ENCODE measurements at places on chromosomes 16 and 17. TPM values are rescaled to one million over a fixed set of nuclear protein-coding genes. Genes with fewer than 3 reads are reported as not detected.

DNA sequence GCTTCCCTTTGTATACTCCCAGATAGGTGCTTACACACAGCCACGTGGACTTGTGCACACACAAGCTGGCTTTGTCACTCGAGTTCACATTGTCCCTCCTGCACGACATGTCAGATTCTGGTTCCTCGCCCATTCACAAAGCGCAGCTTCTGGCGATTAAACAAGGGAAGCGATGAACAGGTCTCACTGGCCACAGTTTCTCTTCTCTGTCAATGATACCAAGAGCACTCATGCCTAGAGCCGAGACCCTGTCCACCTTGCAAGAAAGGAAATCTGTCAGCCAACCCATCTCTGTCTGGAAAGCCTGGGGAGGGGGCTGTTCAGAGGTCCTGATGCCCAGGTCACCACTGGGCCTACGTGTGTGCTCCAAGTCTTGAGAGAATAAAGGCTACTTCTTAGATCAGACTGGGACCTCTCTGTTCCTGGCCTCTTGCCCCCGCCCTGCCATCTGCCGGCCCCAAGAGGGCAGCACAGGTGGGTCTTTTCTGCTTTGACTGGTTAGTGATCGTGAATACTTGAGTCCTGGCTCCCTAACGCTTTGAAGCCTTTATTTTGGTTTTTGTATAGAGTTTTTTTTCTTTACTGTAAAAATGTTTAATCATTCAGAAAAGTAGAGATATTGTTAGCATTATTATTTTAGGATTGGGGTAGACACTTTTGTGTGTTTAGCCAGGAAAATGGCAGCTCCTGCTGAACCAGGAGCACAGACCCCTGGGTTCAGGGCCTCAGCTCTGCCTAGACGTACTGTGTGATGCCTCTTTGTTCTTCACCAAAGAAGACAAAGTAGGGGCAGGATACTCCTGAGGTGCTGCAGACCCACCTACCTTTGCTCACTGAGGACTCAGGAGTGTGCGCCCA is 104.7 kb downstream of the MRM1 start:
- H3K36me3 ChIP-seq, result no peaks in the 10 kb centered on the region
- H3K27ac ChIP-seq, result no peak overlapping the region
- peaks cover 2% of the 10 kb centered on the region for H3K27me3 ChIP-seq
- H3K4me1 ChIP-seq, result no peaks in the 10 kb centered on the region
- DNase-seq, result peak; percentile 18

- H3K27ac ChIP-seq, result no peak overlapping the region
- H3K36me3 ChIP-seq, result no peaks in the 10 kb centered on the region
- DNase-seq, result peak; percentile 21
- H3K27me3 ChIP-seq, result no peaks in the 10 kb centered on the region
- peaks cover 6% of the 10 kb centered on the region for H3K4me1 ChIP-seq
Observed at GRCh38 chr16:57045694-57046381, 46.5 kb upstream of the CPNE2 start.

KRT17 gene
- total RNA-seq, result not detected

TEKT1 gene
- not detected for total RNA-seq

- H3K27ac ChIP-seq, result no peak overlapping the region
- H3K4me3 ChIP-seq, result no peak overlapping the region
- no peaks in the 10 kb centered on the region for H3K4me1 ChIP-seq
- no peak for DNase-seq
Observed at GRCh38 chr16:79628988-79629387, 28.5 kb upstream of the MAF start.

GCGR gene
- total RNA-seq, result not detected

GRCh38 chr17:75834279-75834920 is 9.8 kb downstream of the UNC13D start:
- H3K27me3 ChIP-seq, result no peaks in the 10 kb centered on the region
- 0 out of 2 replicates have a peak, but pooled peaks cover 3% of the 10 kb centered on the region for H3K4me1 ChIP-seq
- no peaks in the 10 kb centered on the region for H3K36me3 ChIP-seq
- DNase-seq, result no peak

- no peaks in the 10 kb centered on the region for H3K27me3 ChIP-seq
- H3K4me1 ChIP-seq, result no peaks in the 10 kb centered on the region
Observed at GRCh38 chr16:53895851-53896250, 191.9 kb downstream of the FTO start.

DNA sequence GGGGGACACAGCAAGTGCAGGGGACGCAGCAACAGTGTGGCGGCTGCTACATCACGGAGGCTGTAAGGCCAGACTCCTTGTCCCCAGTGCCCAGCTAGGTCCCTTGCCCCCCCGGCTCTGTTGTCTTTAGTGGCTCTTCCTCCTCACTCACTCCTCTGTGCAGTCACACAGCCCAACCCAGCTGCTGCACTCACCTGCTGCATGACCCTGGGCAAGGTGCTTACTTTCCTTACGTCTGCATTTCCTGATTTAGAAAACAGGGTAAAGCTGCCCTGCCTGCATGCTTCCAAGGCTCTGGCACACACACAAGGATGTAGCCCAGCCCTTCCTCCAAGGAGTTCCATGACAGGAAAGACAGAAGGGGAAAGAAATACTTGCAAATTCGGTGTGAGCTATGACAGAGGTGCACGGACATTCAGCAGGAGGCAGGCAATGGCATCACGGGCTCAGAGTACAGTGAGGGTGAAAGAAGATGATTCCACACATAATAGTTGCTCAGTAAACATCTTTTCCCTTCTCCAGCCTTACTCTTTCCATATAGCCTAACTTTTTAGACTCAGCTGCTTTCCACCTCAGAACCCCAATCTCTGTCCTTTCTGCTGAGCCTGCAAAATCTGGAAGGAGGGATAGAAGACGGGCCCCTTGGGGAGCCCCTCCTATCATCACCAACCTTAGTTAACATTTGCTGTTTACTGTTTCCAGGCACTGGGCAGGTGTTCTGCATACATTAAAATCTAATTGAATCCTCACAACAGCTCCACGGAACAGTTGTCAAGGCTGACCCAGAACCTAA is 150.9 kb downstream of the MRM1 start:
- no peak for DNase-seq
- H3K4me1 ChIP-seq, result peaks cover 6% of the 10 kb centered on the region
- peaks cover 21% of the 10 kb centered on the region for H3K27me3 ChIP-seq
- no peak overlapping the region for H3K27ac ChIP-seq

DNA sequence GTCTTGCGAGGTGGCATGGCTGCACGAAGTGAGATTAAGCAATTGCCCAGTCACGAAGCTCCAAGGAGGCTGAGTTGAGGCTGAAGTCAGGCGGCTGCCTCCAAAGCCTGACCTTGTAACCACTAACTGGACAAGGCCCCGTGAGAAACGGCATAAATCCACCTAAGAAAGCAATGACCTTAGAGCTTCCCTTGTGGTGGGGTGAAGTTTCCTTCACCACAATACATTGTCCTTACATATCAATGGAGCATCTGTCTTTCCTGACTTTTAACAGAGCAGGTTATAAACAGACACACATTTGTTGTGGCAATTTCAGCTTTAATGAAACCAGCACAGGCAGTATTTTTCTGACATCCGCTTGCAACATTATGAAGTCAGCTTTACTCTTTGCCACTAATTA is 2.5 kb upstream of the MED9 start:
- no peaks in the 10 kb centered on the region for H3K36me3 ChIP-seq
- no peak for DNase-seq
- no peak overlapping the region for H3K4me3 ChIP-seq
- H3K27ac ChIP-seq, result no peak overlapping the region
- peaks cover 27% of the 10 kb centered on the region for H3K27me3 ChIP-seq

- H3K27me3 ChIP-seq, result no peaks in the 10 kb centered on the region
- DNase-seq, result no peak
- H3K4me3 ChIP-seq, result no peak overlapping the region
- no peaks in the 10 kb centered on the region for H3K36me3 ChIP-seq
- no peaks in the 10 kb centered on the region for H3K4me1 ChIP-seq
- H3K27ac ChIP-seq, result no peak overlapping the region
Observed at GRCh38 chr16:64830653-64831052, 291.2 kb downstream of the CDH11 start.

DNA sequence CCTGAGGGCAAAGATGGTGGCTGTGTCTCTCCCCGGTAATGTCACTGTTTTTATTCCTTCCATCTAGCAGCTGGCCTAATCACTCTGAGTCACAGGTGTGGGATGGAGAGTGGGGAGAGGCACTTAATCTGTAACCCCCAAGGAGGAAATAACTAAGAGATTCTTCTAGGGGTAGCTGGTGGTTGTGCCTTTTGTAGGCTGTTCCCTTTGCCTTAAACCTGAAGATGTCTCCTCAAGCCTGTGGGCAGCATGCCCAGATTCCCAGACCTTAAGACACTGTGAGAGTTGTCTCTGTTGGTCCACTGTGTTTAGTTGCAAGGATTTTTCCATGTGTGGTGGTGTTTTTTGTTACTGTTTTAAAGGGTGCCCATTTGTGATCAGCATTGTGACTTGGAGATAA is 5.5 kb upstream of the RAPGEFL1 start:
- no peaks in the 10 kb centered on the region for H3K27me3 ChIP-seq
- DNase-seq, result no peak
- H3K4me3 ChIP-seq, result no peak overlapping the region
- H3K36me3 ChIP-seq, result peaks cover 53% of the 10 kb centered on the region

TNP2 gene
- total RNA-seq, result not detected

GRCh38 chr17:27207073-27207513 is 86.8 kb upstream of the WSB1 start:
- H3K27me3 ChIP-seq, result no peaks in the 10 kb centered on the region
- H3K4me3 ChIP-seq, result no peak overlapping the region
- peaks cover 5% of the 10 kb centered on the region for H3K4me1 ChIP-seq
- DNase-seq, result peak; percentile 22
- no peak overlapping the region for H3K27ac ChIP-seq

SALL1 gene
- total RNA-seq, result not detected

DNA sequence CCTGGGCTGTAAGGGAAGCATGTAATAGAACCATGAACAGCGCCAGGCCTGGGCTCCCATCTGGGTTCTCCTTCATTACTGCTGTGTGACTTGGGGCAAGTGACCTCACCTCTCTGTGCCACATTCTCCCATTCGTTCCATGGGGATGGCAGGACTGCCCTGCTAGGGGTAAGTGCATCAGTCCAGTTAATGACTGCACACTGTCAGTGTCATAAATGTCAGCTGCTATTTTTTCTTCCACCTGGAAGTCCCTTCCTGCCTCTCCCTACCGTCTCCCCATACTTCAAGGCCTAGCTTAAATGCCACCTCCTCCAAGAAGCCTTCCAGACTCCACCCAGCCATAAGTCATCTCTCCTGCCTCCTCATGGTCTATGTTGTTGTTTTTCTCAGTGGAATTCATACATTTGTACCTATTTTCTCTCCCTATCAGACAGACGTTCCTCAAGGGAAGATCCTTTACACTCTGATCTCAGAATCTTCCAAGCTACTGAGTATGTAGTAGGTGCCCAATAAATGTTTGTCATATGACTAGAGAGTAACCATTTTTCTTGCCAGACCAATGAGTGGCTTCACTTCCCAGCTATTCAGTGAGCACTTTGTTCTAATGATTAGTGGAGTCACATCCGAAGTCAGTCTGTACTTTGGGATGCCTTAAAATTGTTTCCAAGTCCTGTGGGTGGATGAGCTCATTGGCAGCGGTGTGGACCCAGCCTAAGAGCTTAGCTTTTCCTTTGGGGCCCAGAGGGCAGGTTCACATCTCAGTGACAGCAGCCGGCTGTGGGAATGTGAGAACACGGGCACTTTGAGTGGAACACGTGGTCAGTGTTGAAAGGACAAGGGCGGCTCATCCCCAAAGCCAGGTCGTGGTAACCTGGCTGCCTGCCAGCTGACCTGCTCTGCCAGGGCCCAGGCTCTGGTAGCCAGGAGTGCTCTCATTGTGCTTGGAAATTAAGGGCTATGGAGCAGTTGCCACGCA is 147.5 kb upstream of the GSE1 start:
- H3K4me1 ChIP-seq, result peaks cover 18% of the 10 kb centered on the region
- peaks cover 8% of the 10 kb centered on the region for H3K27me3 ChIP-seq
- no peak overlapping the region for H3K27ac ChIP-seq

- H3K4me1 ChIP-seq, result no peaks in the 10 kb centered on the region
- H3K4me3 ChIP-seq, result no peak overlapping the region
Observed at GRCh38 chr16:23987443-23987842, 151.7 kb downstream of the PRKCB start.

TRIM72 gene
- total RNA-seq, result 43.8 TPM

DNA sequence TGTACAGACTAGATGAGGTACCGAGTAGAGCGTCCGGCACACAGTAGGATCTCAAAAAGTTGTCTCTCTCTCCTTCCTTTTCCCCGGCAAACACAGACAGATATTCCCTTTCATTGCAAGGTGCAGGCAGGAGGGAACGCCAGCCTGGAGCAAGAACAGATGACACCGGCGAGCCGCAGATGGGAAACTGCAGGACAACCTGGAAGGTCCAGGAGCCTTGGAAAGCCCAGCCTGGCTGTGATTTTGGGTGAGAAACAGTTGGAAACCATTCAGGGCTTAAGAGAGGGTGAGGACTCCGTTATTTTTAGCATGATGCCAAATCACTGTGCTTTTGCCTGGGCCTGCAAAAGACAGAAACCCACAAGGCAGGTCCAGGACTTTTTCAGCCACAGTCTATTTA is 7.3 kb downstream of the CDH11 start:
- H3K27ac ChIP-seq, result no peak overlapping the region
- H3K4me3 ChIP-seq, result no peak overlapping the region
- H3K36me3 ChIP-seq, result no peaks in the 10 kb centered on the region
- no peaks in the 10 kb centered on the region for H3K27me3 ChIP-seq

DNA sequence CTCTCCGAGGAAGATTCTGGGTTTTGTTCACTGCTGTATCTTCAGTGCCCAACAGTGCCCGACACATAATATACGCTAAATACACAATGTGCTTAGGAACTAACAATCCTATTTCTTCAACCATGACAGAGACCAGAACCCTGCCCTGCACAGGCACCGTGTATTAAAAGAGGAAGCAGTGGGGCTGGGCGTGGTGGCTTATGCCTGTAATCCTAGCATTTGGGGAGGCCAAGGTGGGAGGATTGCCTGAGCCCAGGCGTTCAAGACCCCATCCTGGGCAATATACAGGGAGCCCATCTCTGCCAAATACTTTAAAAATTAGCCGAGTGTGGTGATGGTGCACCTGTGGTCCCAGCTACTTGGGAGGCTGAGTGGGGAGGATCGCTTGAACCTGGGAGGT is 19.3 kb downstream of the ARL2BP start:
- H3K27ac ChIP-seq, result no peak overlapping the region
- no peak for DNase-seq
- no peaks in the 10 kb centered on the region for H3K36me3 ChIP-seq
- H3K4me3 ChIP-seq, result no peak overlapping the region
- peaks cover 8% of the 10 kb centered on the region for H3K4me1 ChIP-seq

- H3K4me1 ChIP-seq, result no peaks in the 10 kb centered on the region
- no peak for DNase-seq
Observed at GRCh38 chr17:48144976-48145798, 37.6 kb downstream of the SNX11 start.

SEZ6L2 gene
- total RNA-seq, result 49.3 TPM

- no peak overlapping the region for H3K27ac ChIP-seq
- no peaks in the 10 kb centered on the region for H3K36me3 ChIP-seq
- H3K4me3 ChIP-seq, result no peak overlapping the region
- no peak for DNase-seq
- no peaks in the 10 kb centered on the region for H3K27me3 ChIP-seq
- H3K4me1 ChIP-seq, result peaks cover 11% of the 10 kb centered on the region
Observed at GRCh38 chr17:57553991-57554825, 190.9 kb downstream of the CCDC182 start.

All from HCT116 (cell line).